ENCODE measurements at places on chromosomes 16 and 17.

- no peak for DNase-seq
Measured at GRCh38 chr16:13138528-13138927, 237.1 kb downstream of the SHISA9 start.

DNA sequence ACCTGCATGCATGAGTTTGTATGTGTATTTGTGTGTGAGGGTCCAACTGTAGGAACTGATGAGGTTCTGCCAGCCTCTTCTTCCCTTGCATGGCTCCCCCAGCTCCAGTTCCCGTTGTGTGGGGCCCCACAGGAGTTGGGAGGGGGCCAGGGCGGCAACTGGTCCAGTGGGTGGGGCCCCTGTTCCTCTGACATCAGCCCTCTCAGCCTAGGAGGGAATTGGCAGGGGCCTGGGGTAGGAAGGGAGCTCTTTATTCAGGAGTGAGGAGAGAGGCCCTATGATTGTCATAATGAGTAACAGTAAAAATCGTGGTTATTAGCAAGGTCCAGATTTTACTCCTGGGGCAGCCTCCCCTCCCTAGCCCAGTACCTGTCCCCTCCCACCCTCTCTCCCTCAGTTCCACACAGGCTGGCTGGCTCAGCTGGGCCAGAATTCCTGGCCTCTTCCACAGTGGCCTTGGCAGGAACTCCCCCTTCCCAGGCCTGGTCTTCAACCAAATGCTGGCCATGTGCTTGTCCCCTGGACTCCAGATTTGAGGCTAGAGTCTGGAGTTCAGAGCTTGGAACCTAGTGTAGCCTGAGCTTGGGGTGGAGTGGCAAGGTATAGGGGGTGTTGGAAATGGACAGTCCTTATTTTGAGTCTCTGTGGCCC lies 18.9 kb downstream of the RARA start:
- DNase-seq: no peak

GRCh38 chr16:54053891-54054820 lies 232.4 kb downstream of the IRX3 start:
- no peak for DNase-seq

GRCh38 chr17:49556223-49556943 lies 19.3 kb upstream of the NXPH3 start:
- DNase-seq: peak; percentile 75

DNA sequence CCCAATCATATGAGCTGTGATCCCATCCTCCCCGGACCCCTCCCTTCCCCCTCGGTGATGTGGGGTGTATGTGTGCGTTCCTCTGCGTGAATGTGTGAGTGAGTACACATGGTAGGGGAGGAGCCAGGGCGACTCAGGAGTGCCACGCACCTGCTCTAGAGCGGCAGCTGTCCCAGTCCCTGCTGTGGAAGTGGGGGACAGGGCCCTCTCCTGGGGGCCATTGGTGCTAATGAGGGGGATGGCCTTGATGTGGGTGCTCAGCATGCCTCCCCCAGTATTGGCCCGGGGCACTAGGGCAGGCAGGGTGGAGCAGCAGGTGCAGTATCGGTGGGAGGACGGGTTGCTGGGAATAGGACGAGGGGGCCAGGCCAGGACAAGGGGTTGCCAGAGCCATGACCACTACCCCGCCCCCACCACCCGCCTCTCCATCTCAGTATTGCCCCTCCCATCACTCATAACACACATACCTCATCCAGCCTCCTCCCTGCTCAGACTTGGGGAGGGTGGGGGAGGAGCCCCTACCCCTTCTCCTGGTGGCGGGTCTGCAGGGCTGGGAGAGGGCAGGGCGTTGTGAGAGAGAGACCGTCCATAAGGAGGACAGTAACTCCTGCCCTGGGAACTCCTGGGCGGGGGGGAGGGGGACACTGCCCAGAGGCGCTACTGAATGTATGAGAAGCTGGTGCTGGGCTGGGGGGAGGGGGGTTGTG lies 8.5 kb downstream of the NR1D1 start:
- no peak for DNase-seq

DNA sequence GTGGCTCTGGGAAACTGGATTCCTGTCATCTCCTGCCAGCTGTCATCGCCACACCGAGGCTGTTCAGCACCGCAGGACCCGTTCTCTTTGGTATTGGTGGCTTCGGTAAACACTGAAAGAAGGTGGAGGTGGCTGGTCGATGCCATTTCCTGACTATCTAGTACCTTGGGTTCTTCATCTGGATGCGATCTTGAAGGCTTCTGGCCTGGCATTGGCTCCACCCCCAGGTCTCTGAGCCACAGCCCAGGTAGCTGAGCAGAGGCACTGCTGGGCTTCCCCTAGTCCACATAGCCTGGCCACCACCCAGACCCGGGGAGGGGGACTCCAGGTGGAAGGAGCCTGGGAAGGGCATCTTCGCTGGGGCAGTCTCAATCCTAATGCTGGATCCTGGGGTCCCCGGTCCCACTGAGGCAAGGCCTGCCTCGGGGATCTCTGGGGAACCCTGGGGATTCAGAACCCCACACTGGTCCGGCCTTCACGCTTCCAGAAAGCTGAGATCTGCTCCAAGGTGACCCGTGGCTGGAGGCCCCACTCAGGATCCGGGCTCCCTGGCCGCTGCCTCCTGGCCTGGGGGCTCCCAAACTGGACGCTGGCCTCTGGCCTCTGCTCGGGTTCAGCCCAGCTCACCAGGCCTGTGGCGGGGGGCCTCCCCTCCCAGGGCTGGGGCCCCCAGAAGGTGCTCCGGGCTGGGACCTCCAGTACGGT lies 1.8 kb downstream of the C16orf54 start:
- no peak for DNase-seq
